ENCODE measurements at places on chromosomes 7 and 10.

- no peak for DNase-seq
These were observed 17.8 kb upstream of the SLC16A12 start for GRCh38 chr10:89553064-89553734.

DNA sequence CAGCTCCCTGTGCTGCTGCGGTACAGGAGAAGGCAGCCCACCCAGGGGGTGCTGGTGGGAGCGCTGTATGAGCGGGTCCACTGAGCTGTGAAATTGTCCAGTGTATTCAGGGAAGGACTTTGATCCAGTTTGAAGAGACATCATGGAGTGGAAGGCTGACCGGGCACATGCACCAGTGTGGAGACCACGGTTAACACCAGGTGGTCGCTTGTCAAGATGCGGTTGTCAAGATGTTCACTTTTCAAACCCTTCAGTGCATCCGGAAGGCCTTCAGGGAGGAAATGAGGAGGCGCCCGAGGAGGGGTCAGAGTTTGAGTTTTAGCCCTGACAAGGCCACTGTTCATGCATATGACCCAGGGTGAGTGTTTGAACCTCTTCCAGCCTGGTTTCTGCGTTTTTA lies 6.1 kb downstream of the DOCK1 start:
- no peak for DNase-seq

- DNase-seq: no peak
These were observed 503 bp downstream of the CROT start for GRCh38 chr7:87345962-87346371.

- DNase-seq: no peak
These were observed 75.0 kb upstream of the ADAM12 start for GRCh38 chr10:126463286-126463685.

- DNase-seq: no peak
These were observed 17.2 kb upstream of the MEOX2 start for GRCh38 chr7:15703732-15704131.

DNA sequence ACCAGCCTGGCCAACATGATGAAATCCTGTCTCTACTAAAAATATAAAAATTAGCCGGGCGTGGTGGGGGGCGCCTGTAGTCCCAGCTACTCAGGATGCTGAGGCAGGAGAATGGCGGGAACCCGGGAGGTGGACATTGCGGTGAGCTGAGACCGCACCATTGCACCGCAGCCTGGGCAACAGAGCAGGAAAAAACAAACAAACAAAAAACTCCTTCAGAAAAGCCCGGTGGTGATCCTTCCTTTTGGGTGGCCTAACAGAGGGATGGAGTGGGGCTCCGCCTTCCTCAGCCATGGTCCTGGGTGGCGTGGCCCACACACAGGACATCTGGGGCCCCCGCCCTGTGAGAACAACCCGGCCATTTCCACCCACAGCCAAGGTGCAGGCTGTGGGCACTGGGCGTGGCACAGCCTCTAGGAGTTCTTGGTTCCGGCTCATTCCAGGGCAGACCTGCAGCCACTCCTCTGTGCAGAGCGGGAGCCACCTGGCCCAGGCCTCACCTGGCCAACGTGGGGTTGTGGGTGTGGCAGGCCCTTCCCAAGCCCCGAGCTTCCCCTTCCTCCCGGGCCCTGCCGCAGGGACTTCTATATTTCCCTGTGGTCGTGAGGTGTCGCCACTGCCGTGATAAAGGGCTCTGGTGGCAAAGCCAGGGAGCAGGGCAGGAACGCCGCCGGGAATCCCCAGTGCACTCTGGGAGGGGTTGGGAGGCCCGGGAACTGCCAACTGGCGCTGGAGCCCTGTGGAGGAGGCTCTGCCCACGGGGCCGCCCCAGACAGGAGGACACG lies 37.6 kb downstream of the GET4 start:
- no peak for DNase-seq

GRCh38 chr7:98613601-98614425 lies 3.3 kb upstream of the NPTX2 start:
- no peak for DNase-seq

DNA sequence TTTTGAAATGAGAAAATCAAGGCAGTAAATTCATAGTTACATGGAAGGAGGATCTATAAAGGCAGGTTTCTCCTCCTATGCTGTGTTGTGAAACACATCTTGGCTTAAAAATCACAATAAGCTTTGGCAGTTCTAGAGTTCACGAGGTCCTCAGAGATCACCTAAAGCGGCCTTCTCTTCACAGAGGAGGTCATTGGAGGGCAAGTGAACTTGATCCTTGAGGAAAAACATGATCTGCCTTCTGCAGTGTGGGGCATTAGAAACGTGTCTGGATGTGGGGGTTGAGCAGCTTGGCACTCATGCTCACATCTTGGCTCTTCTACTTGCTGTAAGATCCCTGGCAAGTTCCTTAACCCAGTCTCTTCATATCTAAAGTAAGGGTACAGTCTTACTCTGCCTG lies 96.1 kb upstream of the BMPER start:
- no peak for DNase-seq

DNA sequence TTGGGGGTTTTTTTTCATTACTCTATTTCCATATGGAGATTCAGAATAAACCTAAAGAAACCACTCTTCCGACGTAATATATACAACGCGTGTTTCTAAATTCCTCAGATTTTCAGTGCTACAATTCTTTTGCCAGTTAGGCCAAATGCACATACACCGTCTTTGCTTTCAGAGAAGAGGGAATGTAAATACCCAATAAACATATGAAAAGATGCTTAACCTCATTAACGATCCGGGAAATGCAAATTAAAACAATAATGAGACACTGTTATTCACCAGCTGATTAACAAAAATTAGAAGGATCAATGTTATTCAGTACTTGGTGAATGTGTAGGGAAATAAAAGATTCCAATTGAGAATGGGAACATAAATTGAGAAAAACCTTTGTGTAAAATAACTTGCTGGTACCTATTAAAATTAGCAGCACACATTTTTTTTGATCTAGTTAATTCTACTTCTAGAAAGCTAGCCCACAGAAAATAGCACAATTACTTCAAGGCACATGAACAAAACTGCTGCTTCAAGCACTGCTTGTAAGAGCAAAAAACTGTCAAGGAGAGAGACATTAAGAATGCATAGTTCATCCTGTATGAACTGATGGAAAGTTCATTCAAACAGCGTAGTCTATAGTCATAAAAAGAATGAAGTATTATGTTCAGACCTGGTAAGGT lies 56.7 kb downstream of the FGFR2 start:
- no peak for DNase-seq

- no peak for DNase-seq
These were observed 12.8 kb upstream of the DRGX start for GRCh38 chr10:49408519-49409306.

- no peak for DNase-seq
These were observed 2.8 kb upstream of the LZTS2 start for GRCh38 chr10:100996678-100997359.

DNA sequence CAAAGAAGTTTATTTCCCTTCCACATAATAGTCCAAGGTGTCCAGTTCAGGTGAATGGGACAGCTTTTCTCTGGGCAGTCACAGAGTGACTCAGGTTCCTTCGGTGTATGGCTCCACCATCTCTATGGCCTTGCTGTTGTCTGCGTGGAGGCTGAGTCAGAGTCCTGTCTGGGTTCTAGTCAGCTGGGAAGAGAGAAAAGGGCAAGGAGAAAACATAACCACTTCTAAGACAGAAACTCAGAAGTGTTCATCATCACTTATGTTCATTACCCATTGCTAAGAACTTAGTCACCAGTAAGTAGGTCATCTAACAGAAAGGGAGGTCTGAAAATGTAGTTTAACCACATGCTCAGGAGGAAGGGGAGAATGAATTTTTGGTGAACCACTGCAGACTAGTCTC lies 32.4 kb upstream of the CCDC7 start:
- no peak for DNase-seq

GRCh38 chr10:114174695-114175188 lies 739 bp upstream of the CCDC186 start:
- peak; percentile 37 for DNase-seq

- DNase-seq: no peak
These were observed 458.1 kb downstream of the RPS24 start for GRCh38 chr10:78491812-78492211.

Measured in esophagus squamous epithelium (tissue), 5 donors.